A549 treated with ZK216348 at 1 μM for 4 hours (cell line): ENCODE measurements at places on chromosomes 16 and 17. TPM values are rescaled to one million over a fixed set of nuclear protein-coding genes. Genes with fewer than 3 reads are reported as not detected.

Gene TBC1D3K
- total RNA-seq, result not detected in 5 replicates

Gene PLXDC1
- 0.11 to 0.38 TPM (median 0.21 TPM) in 5 replicates for total RNA-seq

Gene CDRT15L2
- not detected in 5 replicates for total RNA-seq

Gene NXN
- total RNA-seq, result 16.3 to 27.7 TPM (median 26.7 TPM) in 5 replicates

Gene PDE6G
- 1.1 to 3.6 TPM (median 1.8 TPM) in 5 replicates for total RNA-seq

Gene PDILT
- total RNA-seq, result not detected in 5 replicates

Gene MPRIP
- 225 to 429 TPM (median 370 TPM) in 5 replicates for total RNA-seq

Gene CTF1
- total RNA-seq, result 0.14 to 0.32 TPM (median 0.30 TPM) in 3 of 5 replicates, not detected in the others

Gene MT3
- 0.64 to 0.68 TPM in 2 of 5 replicates, not detected in the others for total RNA-seq

Gene KRTAP2-4
- not detected in 5 replicates for total RNA-seq

Gene MYH8
- total RNA-seq, result not detected in 5 replicates

Gene TBC1D3I
- total RNA-seq, result 0.20 to 0.46 TPM (median 0.23 TPM) in 5 replicates

Gene MT4
- not detected in 5 replicates for total RNA-seq

Gene STXBP4
- total RNA-seq, result 3.0 to 6.2 TPM (median 4.7 TPM) in 5 replicates

Gene TLCD2
- total RNA-seq, result 1.3 to 2.0 TPM (median 1.6 TPM) in 5 replicates

Gene DNASE1L2
- 0.75 to 2.1 TPM (median 1.6 TPM) in 5 replicates for total RNA-seq

Gene CLDN6
- total RNA-seq, result 0.20 to 0.56 TPM (median 0.41 TPM) in 4 of 5 replicates, not detected in the other

Gene TBC1D3L
- total RNA-seq, result 8.1 to 16.1 TPM (median 12.7 TPM) in 5 replicates

Gene CDH8
- 0.06 to 1.0 TPM (median 0.57 TPM) in 4 of 5 replicates, not detected in the other for total RNA-seq

Gene ZNF287
- total RNA-seq, result 7.8 to 19.8 TPM (median 13.9 TPM) in 5 replicates

Gene HSD17B2
- not detected in 5 replicates for total RNA-seq

Gene SLFN14
- total RNA-seq, result not detected in 5 replicates

Gene CACNG1
- total RNA-seq, result 0.11 to 0.37 TPM in 2 of 5 replicates, not detected in the others

Gene EXOC7
- 54.8 to 70.2 TPM (median 67.2 TPM) in 5 replicates for total RNA-seq

Gene CD300H
- 0.67 to 1.1 TPM (median 0.93 TPM) in 3 of 5 replicates, not detected in the others for total RNA-seq

Gene CCL18
- 0.38 TPM in 1 of 5 replicates, not detected in the others for total RNA-seq

Gene CDH3
- total RNA-seq, result 0.15 to 0.68 TPM (median 0.20 TPM) in 5 replicates

Gene NACA2
- not detected in 5 replicates for total RNA-seq

Gene TNFRSF12A
- 357 to 594 TPM (median 560 TPM) in 5 replicates for total RNA-seq

Gene SHISA9
- 0.02 to 0.26 TPM (median 0.05 TPM) in 3 of 5 replicates, not detected in the others for total RNA-seq

Gene KRTAP2-1
- not detected in 5 replicates for total RNA-seq

Gene GPR179
- 0.01 to 0.05 TPM (median 0.04 TPM) in 3 of 5 replicates, not detected in the others for total RNA-seq

Gene TBC1D3H
- total RNA-seq, result not detected in 5 replicates

Gene MAPK7
- total RNA-seq, result 16.7 to 27.3 TPM (median 23.6 TPM) in 5 replicates

Gene NPIPA5
- 1.9 to 5.4 TPM (median 2.7 TPM) in 4 of 5 replicates, not detected in the other for total RNA-seq

Gene CCDC40
- 4.5 to 8.1 TPM (median 7.3 TPM) in 5 replicates for total RNA-seq

Gene EFNB3
- 1.2 to 1.7 TPM (median 1.5 TPM) in 5 replicates for total RNA-seq

Gene ZNF205
- total RNA-seq, result 8.6 to 16.6 TPM (median 14.1 TPM) in 5 replicates

Gene BMERB1
- 72.6 to 94.4 TPM (median 83.6 TPM) in 5 replicates for total RNA-seq

Gene TPSD1
- not detected in 5 replicates for total RNA-seq

Gene PNMT
- 0.12 to 0.14 TPM in 2 of 5 replicates, not detected in the others for total RNA-seq
